MCF 10A (cell line): ENCODE measurements at places on chromosomes 3 and 15.

DNA sequence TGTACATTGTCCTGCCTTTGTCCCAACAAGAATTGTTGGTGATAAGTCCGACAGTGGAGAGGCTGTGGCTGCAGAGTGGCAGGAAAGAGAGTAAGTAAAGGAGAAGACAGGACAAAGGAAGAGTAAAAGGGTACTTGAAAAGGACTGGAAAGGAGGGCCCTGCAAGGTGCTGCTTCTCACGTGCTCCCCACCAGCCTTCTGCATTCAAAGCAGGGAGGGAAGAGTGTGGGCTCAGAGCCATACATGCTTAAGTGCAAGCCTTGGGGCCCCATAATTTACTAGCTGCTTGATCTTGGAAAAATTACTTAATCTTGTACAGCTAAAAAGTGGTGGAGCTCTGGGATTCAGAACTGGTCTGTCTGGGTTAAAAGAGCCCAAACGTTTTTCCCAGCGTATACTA is 29.9 kb downstream of the MME start:
- no peak for DNase-seq

DNA sequence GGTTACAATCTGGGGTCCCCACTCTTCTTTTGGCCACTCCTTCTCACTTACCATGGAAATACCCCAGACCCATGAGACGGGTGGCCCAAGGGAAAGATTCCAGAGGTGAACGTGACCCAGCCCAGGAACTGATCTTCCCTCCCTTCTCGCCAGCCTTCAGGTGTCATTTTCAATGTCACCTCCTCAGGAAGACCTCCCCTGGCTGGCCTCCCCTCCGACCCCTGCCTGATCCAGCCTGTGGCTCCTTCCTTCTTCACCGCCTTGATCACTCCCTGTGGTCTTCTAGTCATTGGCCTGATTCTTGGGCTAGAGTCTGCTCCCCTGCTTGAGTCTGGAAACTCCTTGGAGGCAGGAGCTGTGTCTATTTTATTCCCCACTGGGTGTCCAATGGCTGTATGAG is 146.1 kb downstream of the SMAD6 start:
- no peak for DNase-seq

GRCh38 chr15:96889734-96890480 is 559.4 kb downstream of the NR2F2 start:
- DNase-seq, result peak; percentile 1

GRCh38 chr3:169665264-169666075 is 2.0 kb upstream of the MECOM start:
- no peak for DNase-seq

GRCh38 chr15:36251450-36251849 is 328.0 kb upstream of the CDIN1 start:
- no peak for DNase-seq

GRCh38 chr15:85179700-85180099 is 198.0 kb downstream of the PDE8A start:
- no peak for DNase-seq

DNA sequence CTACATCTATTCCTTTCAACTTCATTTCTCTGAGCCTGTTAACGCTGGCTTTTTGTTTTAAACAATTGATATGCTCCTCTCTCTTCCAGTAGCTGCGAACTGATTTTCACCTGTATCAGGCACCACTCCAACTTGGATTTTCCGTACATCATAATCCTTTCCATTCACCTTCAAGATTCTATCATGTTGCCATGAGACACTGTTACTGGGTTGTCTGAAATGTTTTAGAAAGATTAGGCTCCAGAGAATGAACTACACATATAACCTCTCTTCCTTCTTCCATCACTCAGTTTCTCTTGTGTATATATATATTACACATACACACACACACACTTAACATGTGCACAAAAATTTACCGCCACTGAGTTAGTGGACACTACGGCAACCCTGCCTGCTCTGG is at the start of gene USP50:
Gene USP50, minus strand, starts transcription at position 101 of the 400 bp plus-strand sequence. CDS start 141 bp downstream, outside the sequence.
- no peak for DNase-seq

DNA sequence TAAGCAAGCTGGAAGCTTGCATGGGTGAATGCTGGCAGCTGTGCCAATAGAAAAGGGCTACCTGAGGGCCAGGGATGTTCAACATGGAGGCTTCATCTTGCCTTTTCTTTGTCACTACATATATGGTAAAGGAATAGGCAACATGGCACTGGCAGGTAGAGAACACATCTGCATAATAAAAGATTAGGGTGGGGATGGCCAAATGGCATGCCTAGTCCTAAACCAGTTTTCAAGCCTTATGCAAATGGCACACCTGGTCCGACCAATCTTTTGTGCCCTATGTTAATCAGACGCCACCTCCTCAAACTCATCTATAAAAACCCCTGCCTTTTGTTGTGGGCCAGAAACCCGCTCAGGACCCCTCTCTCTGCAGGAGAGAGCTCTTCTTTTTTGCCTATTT is 216.8 kb upstream of the PROK2 start:
- no peak for DNase-seq

GRCh38 chr3:108292905-108293328 is 3.4 kb upstream of the HHLA2 start:
- no peak for DNase-seq

DNA sequence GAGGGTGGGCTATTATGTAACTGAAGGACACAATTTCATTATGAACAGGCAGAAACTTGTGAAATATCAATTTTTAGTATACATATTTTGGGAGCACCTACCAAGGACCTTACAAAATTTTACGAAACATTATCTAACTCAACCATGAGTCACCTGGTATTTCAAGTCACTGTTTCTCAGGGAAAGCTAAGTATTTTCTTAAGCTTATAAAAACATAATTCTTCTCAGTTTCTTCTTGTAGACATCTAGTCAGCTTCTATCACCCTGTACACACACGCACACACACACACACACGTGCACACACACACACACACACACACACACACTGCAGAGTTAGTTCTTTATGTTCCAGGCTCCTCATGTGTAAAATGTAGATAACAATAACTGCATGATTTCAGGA is 658.3 kb downstream of the TUSC7 start:
- no peak for DNase-seq

- DNase-seq, result no peak
Observed at GRCh38 chr3:172782235-172782634, 31.7 kb downstream of the ECT2 start.

- DNase-seq, result no peak
Observed at GRCh38 chr3:133294253-133294652, 105.6 kb upstream of the BFSP2 start.

DNA sequence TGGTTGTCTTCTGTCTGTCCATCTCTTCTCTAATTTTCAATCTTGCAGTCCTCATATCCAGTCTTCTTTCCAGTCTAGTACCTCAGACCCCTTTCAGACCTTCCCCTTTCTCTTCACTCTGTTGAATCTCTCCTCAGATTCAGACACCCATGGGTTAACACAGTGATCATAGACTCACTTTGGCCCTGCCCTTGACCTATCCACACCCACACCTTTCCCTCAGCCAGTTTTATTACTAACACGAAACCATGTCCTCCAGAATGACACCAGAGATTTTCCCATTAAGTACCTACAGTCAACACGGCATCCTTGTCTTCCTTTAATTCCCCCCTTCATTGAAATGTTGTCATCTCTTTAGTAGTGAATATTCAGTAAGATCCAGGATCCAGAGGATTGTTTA is 74.5 kb upstream of the UBE2E2 start:
- no peak for DNase-seq

- DNase-seq, result peak; percentile 10
Observed at GRCh38 chr3:107630779-107631178, 108.0 kb downstream of the BBX start.

- no peak for DNase-seq
Observed at GRCh38 chr15:98966091-98966787, 41.4 kb downstream of the PGPEP1L start.

DNA sequence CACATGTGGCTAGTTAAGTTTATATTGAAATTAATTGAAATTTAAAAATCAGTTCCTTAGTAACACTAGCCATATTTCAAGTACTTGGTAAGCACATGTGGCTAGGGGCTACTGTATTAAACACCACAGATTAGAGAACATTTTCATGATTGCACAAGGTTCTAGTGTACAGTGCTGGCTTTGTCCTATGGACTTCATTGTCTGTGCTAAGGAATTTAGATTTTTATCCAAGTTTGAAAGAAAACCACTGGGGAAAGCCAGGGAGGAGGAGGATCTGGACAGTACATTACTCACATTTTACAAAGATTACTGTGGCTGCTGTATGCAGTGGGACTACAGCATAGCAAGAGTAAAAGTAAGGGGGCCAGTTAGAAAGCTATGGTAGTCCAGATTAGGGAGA is 13.9 kb downstream of the STAC start:
- DNase-seq, result no peak

GRCh38 chr15:39255760-39256159 is 325.1 kb upstream of the THBS1 start:
- DNase-seq, result no peak

- DNase-seq, result no peak
Observed at GRCh38 chr3:29494305-29495036, 213.6 kb downstream of the RBMS3 start.

- peak; percentile 48 for DNase-seq
Observed at GRCh38 chr3:30161375-30161774, 445.0 kb upstream of the TGFBR2 start.

DNA sequence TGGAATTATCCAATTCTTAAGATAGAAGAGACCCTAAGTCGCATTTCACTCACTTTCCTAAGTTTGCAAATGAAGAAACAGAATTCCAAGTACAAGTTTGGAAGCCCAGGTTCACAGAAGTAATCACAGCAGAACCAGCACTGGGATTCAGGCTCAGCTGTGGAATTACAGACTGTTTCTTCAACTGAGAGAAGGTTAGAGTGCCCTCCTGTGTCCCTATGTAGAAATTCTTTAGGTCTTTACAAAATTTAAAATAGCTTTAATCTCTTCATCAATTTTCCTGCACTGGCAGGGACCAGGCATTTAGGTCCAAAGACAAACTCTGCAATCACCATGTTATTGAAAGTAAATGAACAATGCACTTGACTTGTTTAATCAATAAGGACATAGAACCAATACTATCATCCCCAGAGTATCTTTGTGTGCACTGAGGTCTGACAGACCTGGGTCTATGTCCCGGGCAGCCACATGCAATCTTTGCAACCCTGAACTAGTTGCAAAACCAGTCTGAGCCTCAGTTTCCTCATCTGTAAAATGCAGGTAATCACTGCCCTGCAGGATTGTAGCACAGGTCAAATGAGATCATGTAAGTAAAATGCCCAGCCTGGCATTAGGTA is 96.3 kb upstream of the ZBED2 start:
- peak; percentile 51 for DNase-seq

- DNase-seq, result no peak
Observed at GRCh38 chr3:43023066-43023465, 44.0 kb downstream of the GASK1A start.

- DNase-seq, result peak; percentile 21
Observed at GRCh38 chr15:39854161-39854560, 65.9 kb downstream of the GPR176 start.

GRCh38 chr3:39476783-39477182 is 9.3 kb downstream of the MOBP start:
- DNase-seq, result no peak

DNA sequence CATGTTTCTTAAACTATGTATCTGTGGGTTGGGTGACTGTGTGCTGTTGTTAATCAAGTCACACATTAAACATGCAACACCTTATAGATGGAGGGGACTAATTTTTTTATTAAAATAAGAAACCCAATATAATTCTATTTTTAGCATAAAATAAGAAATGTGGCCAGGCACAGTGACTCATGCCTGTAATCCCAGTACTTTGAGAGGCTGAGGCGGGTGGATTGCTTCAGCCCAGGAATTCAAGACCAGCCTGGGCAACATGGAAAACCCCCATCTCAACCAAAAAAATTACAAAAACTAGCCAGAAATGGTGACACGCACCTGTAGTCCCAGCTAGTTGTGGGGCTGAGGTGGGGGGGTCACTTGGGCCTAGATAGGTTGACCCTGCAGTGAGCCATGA is 1021.0 kb downstream of the EPHA3 start:
- peak; percentile 31 for DNase-seq

DNA sequence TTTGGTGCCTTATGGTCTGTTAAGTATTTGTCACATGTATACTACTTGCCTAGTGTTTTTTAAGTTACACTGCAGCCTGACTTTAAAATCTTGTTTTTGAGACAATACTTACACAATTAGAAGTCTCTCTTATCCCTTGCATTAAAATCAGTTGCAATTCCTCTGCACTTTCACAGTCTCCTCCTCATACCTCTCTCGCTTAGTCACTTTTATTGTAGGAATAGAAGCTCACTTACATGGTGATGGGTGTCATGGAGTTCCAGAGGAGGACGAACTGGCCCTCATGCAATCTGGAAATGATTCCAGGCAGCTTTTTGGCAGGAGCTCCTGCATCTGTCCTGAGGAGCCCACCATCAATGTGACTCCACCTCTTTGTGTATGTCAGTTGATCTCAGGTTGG is 238.4 kb upstream of the TBC1D5 start:
- no peak for DNase-seq

DNA sequence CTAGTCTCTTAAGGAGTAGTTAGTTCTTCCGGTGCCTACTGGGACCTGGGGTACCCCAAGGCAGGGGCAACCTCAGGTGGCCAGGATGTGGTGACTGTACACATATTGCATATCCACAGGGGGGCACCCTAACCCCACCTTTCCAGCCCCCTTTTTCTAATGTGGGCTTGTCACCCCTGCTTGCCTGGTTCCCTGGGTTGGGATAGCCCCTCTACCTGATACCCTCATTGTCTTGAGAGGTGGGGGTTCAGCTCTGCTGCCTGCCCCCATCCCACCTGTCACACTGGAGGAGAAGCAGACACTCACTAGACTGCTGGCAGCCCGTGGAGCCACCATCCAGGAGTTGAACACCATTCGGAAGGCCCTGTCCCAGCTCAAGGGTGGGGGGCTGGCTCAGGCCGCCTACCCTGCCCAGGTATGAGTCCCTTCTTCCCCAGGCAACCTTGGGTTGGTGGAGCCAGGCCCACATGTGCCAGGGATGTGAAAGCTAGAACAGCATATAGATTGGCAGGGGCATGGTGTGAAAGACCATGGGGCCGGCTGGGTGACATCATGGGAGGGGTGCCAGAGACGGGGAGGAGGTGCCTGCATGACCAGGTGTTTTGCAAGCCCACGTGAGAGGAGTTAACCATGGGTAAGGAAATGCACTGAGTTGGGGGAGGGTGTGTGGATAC is 4.0 kb downstream of the GLYCTK start:
- DNase-seq, result no peak

- peak; percentile 68 for DNase-seq
Observed at GRCh38 chr15:35293353-35294130, 208.4 kb upstream of the NANOGP8 start.

GRCh38 chr3:99686955-99687612 is 48.7 kb downstream of the COL8A1 start:
- DNase-seq, result peak; percentile 76

GRCh38 chr3:154018100-154018696 is 103.0 kb upstream of the ARHGEF26 start:
- DNase-seq, result peak; percentile 65

GRCh38 chr15:51841406-51842040 is 12.1 kb downstream of the TMOD3 start:
- no peak for DNase-seq

GRCh38 chr3:1216856-1217255 is 124.0 kb downstream of the CNTN6 start:
- DNase-seq, result no peak

GRCh38 chr15:70226337-70226980 is 128.7 kb upstream of the TLE3 start:
- no peak for DNase-seq

- DNase-seq, result no peak
Observed at GRCh38 chr15:49528289-49528688, 92.3 kb downstream of the FAM227B start.

GRCh38 chr3:146160321-146160963 is 542 bp downstream of the PLOD2 start:
- DNase-seq, result peak; percentile 94

- DNase-seq, result no peak
Observed at GRCh38 chr15:31811641-31812040, 218.7 kb upstream of the CHRNA7 start.

- DNase-seq, result no peak
Observed at GRCh38 chr15:63626955-63627354, 29.8 kb downstream of the FBXL22 start.
